Dermis microvascular lymphatic vessel endothelial cell (primary cell): ENCODE measurements at places on chromosomes 13 and 19. TPM values are rescaled to one million over a fixed set of nuclear protein-coding genes. Genes with fewer than 3 reads are reported as not detected.

The LMTK3 gene
- total RNA-seq = under 0.01 and 0.13 TPM in 2 replicates

The GGN gene
- under 0.01 and 0.26 TPM in 2 replicates for total RNA-seq

The IZUMO2 gene
- not detected in 2 replicates for total RNA-seq

The LRRC8E gene
- 0.77 and 1.1 TPM in 2 replicates for total RNA-seq

The OSCAR gene
- total RNA-seq = under 0.01 TPM in 1 of 2 replicates, not detected in the other

The CYP2A6 gene
- not detected in 2 replicates for total RNA-seq

The PSG3 gene
- under 0.01 and 0.13 TPM in 2 replicates for total RNA-seq

The SPIB gene
- total RNA-seq = not detected in 2 replicates

The CASP14 gene
- total RNA-seq = not detected in 2 replicates

The PCCA gene
- 35.4 and 37.0 TPM in 2 replicates for total RNA-seq

The IL12RB1 gene
- total RNA-seq = 0.13 TPM in 2 replicates

The POLRMT gene
- total RNA-seq = 19.3 and 23.9 TPM in 2 replicates

- DNase-seq = no peak
Measured at GRCh38 chr13:70375718-70376117, 267.5 kb upstream of the KLHL1 start.

GRCh38 chr13:113999618-113999910 is 25.7 kb upstream of the C13orf46 start:
- no peak for DNase-seq

- no peak for DNase-seq
Measured at GRCh38 chr13:101967781-101968180, 434.1 kb downstream of the FGF14 start.

GRCh38 chr19:1734321-1734966 is 18.9 kb upstream of the ONECUT3 start:
- DNase-seq = no peak

GRCh38 chr13:31008400-31009115 is 76.1 kb downstream of the TEX26 start:
- no peak for DNase-seq

DNA sequence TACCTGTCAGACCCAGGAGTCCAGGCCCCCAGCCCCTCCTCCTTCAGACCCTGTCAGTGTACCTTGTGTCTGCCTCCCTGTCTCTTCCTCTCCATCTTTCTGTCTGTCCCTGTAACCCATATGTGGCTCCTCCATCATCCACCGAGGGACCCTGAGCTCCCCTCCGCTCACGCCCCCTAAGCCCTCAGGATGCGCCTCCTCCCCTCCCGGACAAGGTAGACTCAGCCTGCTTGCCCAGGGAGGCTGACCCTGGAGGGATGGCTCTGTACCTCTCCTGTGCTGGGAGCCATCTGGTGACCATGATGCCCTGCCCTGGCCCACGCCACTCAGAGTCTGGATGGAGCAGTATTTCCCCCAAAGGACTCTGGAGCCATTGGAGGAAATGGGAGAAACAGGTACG is 1.0 kb upstream of the CAPN12 start:
- DNase-seq = no peak

DNA sequence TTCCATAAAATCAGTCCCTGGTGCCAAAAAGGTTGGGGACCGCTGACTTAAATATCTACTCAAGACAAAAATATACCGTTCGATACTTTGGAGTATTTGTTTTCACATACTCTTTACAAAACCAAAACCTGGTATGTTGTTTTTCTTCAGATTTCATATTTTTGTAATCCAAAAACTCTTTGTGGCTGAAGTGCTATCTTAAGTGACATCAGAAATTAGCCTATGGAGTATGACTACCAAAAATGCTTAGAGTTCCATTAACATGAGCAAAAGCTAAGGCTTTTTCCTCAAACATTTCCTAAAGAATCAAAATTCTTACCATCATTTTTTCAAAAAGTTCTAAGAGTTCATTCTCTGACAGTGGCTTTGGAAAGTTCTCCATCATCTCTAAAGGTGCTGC is 52.0 kb downstream of the DIAPH3 start:
- no peak for DNase-seq

GRCh38 chr13:42859760-42860159 is 78.4 kb downstream of the FAM216B start:
- DNase-seq = no peak
